DMS 273 treated with DMSO at 0.1 percent for 48 hours (cell line): ENCODE measurements at places on chromosomes 4 and X.

- peak; percentile 21 for DNase-seq
Observed at GRCh38 chrX:11666164-11666563, 444 bp upstream of the ARHGAP6 start.

DNA sequence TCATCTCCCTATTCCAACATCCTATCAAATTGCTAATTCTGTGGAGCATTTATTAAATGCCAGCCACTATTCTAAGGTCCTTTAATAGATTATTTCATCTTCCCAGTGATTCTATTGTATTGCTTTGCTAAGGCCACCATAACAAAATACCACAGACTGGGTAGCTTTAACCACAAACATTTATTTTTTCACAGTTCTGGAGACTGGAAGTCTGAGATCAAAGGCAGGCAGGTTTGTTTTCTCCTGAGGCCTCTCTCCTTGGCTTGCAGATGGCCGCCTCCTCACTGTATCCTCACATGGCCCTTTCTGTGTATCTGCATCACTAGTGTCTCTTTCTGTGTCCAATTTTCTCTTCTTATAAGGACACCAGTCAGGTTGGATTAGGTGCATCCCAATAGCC lies 64.5 kb downstream of the CPE start:
- DNase-seq = no peak

- DNase-seq = peak; percentile 41
Observed at GRCh38 chrX:7925867-7926472, 1.2 kb downstream of the PNPLA4 start.

- no peak for DNase-seq
Observed at GRCh38 chr4:159652871-159653270, 550.0 kb downstream of the RAPGEF2 start.

- DNase-seq = no peak
Observed at GRCh38 chrX:8632924-8633323, 99.0 kb downstream of the ANOS1 start.
